Aorta (tissue), 5 donors: ENCODE measurements at places on chromosomes 3 and 15. TPM values are rescaled to one million over a fixed set of nuclear protein-coding genes. Genes with fewer than 3 reads are reported as not detected.

DNA sequence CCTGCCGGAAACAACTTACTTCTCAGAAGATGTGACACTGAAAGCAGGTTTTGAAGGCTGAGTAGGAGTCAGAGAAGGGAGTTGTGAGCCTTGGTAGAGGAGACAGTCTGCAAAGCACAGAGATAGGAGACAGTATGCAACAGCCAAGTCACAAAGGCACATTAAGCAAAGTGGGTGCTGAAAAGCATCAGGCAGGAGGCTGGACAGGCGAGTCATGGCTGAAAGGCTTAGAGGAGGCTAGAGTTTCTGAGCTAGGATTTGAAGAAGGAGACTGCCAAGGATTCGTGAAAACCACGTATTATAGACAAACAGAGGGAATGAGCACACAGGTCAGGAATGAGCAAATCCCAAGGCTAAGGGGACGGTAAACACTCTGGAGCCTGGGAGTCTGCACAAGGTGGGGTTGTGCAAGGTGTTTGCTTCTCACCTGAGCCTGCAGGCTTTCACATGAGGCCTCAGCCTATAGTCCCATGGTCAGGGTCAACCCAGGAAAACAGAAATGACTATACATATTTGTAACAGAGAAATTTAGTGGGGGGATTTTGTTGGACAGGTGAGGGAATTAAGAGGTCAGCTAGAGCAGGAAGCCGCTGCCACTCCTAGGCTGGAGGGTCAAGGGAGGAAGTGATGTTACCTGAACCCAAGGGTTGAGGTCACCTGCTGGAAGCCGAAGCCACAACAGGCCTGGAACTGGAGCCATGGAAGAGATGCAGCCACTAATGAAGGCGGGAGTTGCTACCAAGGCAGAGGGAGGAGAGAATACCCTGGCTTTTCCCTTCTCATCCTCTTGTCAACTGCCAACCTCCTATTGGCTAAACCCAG is 23.1 kb upstream of the TRIM71 start:
- H3K36me3 ChIP-seq = no peaks in the 10 kb centered on the region
- H3K27me3 ChIP-seq = no peaks in the 10 kb centered on the region
- no peak overlapping the region for H3K4me3 ChIP-seq

- DNase-seq = no peak
- H3K27ac ChIP-seq = no peak overlapping the region
- H3K4me1 ChIP-seq = no peaks in the 10 kb centered on the region
- no peak overlapping the region for H3K4me3 ChIP-seq
Observed at GRCh38 chr3:163474766-163475165, 1603.5 kb downstream of the SI start.

GRCh38 chr15:49645941-49646340 is 25.1 kb downstream of the DTWD1 start:
- H3K4me1 ChIP-seq = peaks cover 5% of the 10 kb centered on the region
- no peak overlapping the region for H3K4me3 ChIP-seq
- DNase-seq = no peak
- no peaks in the 10 kb centered on the region for H3K36me3 ChIP-seq
- peak overlapping the region; percentile 43 for H3K27ac ChIP-seq

GRCh38 chr3:43759938-43760337 is 69.2 kb downstream of the ABHD5 start:
- no peaks in the 10 kb centered on the region for H3K36me3 ChIP-seq
- H3K4me3 ChIP-seq = no peak overlapping the region
- H3K27ac ChIP-seq = no peak overlapping the region
- H3K4me1 ChIP-seq = no peaks in the 10 kb centered on the region

- H3K4me1 ChIP-seq = no peaks in the 10 kb centered on the region
- H3K4me3 ChIP-seq = no peak overlapping the region
- DNase-seq = no peak
- H3K36me3 ChIP-seq = no peaks in the 10 kb centered on the region
Observed at GRCh38 chr3:19972054-19972453, 25.2 kb downstream of the RAB5A start.

GRCh38 chr3:78665776-78666469 is 1101.9 kb downstream of the ROBO1 start:
- H3K27ac ChIP-seq = no peak overlapping the region
- no peaks in the 10 kb centered on the region for H3K36me3 ChIP-seq
- no peak for DNase-seq
- H3K4me1 ChIP-seq = no peaks in the 10 kb centered on the region
- no peaks in the 10 kb centered on the region for H3K27me3 ChIP-seq
- H3K4me3 ChIP-seq = no peak overlapping the region

HRG gene
- not detected for total RNA-seq

MUSTN1 gene
- 86.6 TPM for total RNA-seq

DUOXA1 gene
- 0.23 TPM for total RNA-seq

MB21D2 gene
- total RNA-seq = 4.5 TPM

POLQ gene
- total RNA-seq = 0.23 TPM

SHC4 gene
- 8.7 TPM for total RNA-seq

PBRM1 gene
- total RNA-seq = 61.6 TPM

HTR3C gene
- total RNA-seq = not detected

SEMA6D gene
- 9.0 TPM for total RNA-seq

MST1R gene
- 2.7 TPM for total RNA-seq
